ENCODE measurements at places on chromosomes 3 and 15.
A peak's percentile ranks its signal among the peaks of the same experiment; 100 is the strongest.

- no peak for DNase-seq
Observed at GRCh38 chr3:162213956-162214355, 717.3 kb downstream of the OTOL1 start.

DNA sequence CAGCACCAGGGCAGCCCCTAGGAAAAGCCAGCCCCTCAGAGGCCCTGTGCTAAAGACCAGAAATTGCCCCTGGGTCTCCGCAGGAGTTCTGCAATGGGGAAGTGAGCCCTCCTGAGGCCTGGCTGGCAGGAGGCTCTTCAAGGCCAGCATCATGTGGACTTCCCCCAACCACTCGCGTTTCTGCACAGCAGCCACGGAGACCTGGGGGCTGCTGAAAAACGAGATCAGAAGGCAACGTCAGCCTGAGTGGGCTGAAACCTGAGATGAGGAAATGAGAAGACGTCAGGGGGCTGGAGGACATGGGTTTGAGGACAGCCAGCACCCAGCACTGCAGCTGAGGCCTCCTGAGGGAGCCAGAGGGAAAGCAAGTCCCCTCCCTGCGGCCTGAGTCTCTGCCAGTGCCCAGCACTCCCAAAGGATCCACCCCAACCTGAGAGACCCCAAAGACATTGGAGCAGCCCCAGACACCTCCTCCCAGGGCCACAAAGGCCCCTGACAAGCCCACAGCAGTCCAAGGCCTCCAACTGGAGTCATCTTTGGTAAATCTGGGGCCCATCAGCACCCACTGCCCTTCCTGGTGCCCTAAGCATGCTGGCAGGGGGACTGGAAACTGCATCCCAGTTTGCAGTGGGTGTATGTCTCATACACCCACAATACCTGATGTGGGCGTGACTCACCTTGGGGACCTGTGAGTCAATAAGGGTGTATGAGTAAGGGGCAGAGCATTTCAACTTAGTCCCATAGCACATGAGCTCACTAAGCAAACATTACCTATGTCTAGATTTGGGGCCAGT lies 29.2 kb upstream of the CYP11A1 start:
- DNase-seq: no peak

DNA sequence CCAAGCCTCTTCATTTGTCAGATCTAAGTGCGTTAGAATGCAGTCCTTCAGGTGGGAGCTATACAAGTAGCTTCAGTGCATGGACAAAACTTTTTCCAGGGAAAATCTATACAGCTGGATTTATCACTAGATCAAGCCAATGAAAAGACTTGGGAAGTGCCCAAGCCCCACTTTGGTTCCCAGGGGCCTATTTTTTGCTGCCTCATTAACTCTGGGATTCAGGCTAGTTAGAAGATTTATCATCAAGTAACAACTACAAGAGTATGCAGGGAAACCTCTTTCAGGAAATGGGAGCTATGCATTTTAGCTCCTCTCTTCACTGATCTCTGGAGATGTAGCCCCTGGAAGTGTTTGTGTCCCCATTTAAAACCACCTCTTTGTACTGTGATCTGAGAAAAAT lies 908.8 kb downstream of the SQOR start:
- no peak for DNase-seq

- DNase-seq: no peak
Observed at GRCh38 chr3:112813016-112813415, 33.6 kb downstream of the CD200R1L start.

- DNase-seq: no peak
Observed at GRCh38 chr3:128667641-128668040, 17.0 kb upstream of the RPN1 start.

GRCh38 chr3:155202626-155203025 lies 90.9 kb downstream of the STRIT1 start:
- DNase-seq: no peak

GRCh38 chr3:129003578-129004112 lies 2.5 kb downstream of the EFCC1 start:
- DNase-seq: peak; percentile 71

GRCh38 chr3:45607790-45608189 lies 13.2 kb downstream of the LIMD1 start:
- no peak for DNase-seq

DNA sequence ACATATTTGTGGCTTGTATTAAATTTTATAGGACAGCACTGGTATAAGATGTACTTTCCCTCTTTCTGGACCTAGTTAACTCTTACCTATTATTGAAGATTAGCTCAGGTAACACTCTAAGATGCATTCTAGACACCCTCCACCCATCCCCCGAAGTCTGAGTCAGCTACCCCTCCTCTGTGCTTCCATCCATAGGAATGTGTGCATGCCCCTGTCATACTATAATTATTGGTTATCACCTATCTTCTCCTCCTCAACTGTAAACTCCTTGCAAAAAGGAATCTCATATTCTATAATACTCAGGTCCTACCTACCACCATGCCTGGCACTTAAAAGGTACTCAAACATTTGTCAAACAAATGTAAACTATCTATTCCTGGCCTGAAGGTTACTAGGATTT lies 3.0 kb downstream of the PEAK1 start:
- DNase-seq: no peak

GRCh38 chr3:85604641-85605040 lies 645.9 kb downstream of the CADM2 start:
- DNase-seq: no peak

DNA sequence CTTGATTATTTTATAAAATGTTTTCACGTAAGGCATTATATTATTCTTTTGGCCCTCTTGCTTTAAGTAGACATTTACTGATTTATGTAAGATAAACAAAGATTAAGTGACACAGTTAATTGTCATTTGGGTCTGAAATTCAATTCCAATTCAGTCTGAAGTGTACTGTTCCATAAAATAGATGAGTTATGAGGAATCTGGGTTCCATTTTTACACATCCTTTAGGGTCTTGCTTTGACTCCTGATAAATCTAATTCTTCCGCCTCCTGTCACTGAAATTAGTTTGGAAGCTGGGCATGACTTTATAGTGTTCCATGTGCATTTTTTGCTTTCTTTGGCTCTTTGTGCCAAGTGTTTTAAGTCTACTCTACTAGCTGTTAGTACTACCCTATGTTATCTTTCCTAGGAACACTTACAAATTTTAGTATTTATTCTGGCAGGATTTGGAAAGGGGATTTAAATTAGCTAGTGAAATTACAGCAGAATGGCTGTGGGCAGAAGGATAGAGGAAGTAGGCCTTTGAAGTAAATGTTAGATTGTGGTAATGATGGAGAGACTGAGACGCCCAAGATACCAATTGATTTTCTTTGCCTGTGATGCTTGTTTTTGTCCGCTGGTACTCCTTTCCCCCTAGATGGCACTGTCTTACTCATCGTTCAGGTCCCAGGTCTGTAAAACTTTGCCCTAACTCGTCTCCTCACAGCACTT lies 14.3 kb downstream of the ARL8B start:
- DNase-seq: no peak

DNA sequence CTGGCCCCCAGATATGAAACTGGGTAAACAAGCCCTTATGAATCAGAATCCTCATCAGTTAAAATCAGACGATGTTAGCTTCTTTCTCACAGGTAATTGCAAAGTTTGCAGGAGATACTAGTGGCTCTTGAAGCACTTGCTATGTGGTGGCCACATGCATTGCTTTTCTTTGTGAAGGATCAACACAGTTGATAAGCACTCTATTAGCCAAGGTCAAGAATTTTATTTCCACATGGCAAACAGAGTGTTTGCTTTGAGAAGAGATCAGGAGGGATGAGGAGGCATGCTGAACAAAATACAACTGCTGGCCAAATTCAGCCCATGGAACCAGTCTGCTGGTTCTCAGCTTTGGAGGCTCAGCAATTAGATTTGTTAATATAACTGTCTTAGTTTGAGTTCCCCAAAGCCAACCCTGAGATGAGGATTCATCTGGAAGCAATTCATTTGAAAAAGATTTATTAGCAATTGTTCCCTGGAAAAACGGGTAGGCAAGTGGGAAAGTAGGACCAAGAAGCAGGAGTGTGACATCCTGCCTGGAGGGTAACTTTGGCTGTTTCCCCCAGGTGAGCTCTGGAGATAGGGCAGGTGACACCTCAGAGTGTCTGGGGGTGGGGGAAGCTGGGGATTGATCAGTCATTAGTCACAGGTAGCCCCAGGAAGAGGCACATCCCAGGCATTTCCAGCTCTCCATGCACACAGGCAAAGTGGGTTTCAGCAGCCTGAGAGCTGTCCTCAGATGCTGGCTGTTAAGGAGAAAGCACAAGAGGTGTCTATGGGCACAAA lies 180.3 kb downstream of the ABHD5 start:
- DNase-seq: no peak

DNA sequence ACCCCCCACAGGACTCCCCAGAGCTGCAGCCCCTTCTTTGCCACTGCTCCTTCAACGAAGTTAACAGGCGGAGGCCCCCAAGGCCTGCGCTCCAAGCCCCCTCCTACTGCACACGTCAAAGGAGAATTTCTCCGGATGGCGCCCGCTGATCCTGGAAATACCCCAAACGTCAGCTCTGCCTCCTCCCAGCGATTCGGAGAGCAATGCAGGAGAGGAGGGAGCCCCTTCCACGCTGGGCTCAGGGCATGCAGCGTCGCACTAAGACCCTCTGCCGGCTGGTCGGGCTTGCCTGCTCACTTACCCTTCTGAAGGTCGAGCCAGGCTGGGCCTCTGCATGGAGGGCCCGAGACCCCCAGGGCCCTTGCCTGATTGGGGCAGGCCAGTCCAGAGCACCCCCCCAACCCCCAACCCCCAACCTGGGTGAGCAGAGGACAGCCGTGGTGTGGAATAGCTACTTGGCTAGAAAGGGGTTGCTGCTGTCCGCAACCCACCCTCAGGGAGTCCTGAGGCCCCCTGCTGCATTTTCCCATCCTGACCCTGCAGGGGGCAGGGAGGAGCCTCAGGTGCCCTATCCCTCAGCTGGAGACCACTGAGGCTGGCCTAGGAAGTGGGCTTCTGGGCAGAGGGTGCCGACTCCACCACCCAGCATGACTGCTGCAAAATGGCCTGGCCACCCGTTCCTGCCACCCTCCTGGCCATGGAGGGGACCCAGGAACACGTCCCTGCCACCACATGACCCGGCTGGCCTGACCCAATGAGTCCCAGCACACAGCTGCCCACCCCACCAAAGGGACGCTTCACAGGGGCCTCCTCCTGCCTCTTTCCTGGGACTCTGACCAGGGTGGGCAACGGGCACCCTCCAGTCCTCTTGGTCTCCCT lies 976 bp downstream of the ATP2B2 start:
- no peak for DNase-seq

GRCh38 chr3:40996382-40996781 lies 202.9 kb upstream of the CTNNB1 start:
- peak; percentile 7 for DNase-seq

GRCh38 chr3:156705761-156706616 lies 31.6 kb downstream of the TIPARP start:
- DNase-seq: no peak

DNA sequence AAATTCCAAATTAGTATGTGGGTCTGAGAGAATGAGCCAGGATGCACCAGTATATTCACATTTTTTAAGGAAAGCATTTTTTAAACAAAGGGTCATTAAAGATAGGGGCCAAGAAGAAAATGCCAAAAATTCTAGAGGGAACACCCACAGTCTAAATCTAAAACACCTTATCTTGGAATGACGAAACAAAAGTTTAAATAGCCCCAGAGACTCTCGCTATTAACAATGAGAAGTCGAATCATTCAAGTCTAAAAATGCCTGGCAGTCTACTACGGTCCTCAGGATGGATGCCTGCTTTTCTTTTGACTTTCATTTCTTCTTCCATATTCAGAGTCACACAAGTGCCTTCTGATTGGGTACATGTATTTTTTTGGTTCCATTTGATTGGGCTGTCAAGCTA lies 66.3 kb downstream of the SSUH2 start:
- no peak for DNase-seq

DNA sequence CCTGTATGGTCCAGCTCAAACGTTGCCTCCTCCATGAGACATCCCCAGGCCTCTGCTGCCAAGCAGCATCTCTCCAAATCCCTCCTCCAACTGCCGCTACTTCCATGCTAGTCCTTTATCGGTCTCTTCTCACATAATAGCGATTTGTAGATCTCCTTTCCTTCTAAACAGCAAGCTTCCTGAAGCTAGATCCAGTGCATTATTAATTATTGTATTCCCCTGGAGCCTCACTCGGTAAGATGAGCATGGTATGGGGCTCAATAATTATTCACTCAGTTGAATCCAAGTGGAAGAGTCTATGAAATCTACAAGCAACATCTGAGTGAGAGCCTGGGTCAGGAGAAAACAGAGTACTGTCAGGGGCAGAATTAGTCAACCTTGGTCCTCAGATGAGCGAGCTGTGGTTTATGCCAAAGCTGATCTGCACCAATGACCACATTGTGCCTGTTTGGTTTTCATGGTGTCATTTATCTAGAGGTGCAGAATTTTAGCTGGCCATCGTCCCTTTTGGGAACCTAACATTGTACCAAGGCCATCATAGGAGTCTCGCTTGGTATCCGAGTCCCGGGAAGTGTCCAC lies 93.8 kb upstream of the UBE2E1 start:
- no peak for DNase-seq

DNA sequence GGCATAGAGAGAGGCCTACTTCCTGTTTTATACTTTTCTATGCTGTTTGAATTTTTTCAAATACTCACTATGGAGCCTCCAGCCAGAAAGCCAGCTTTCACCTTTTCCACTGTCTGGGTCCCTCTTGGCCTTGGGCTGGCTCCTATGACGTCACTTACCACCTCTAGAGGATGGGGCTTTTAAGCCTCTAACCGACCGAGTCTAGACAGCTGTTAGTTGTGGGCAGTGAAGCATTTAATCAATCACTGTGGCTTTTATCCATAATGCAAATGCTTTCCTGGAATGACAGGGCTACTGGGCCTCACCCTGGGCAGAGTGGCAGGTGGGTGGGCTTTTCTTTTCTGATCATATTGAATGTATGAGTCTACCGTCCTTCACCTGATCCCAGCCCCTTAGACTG lies 61.9 kb downstream of the LRRK1 start:
- DNase-seq: no peak

All from small intestine (tissue), 16 donors.